ENCODE measurements at places on chromosomes 4 and X.

- DNase-seq: no peak
Measured at GRCh38 chrX:87582453-87582852, 64.9 kb downstream of the KLHL4 start.

DNA sequence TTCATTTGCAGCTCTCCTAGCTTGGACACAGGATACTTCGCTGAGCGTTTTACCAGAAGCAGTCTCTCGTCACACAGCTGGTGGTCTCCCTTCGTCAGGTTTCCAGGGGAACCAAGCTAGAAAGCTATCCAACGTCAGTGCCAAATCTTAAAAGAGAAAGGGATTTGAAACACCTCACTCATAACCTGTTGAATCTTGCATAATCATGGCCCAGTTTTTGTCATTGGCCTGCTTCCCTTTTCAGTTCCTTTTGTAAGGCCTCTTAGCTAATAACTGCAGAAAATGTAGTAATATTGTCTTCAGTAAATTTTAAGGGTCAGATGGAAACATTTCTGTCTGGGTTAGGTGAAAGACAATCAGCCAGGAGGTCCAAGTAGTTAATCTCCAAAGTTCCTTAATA, 22.0 kb downstream of the RAB39B start:
- no peak for DNase-seq

- DNase-seq: no peak
Measured at GRCh38 chr4:151052785-151053184, 37.7 kb upstream of the LRBA start.

DNA sequence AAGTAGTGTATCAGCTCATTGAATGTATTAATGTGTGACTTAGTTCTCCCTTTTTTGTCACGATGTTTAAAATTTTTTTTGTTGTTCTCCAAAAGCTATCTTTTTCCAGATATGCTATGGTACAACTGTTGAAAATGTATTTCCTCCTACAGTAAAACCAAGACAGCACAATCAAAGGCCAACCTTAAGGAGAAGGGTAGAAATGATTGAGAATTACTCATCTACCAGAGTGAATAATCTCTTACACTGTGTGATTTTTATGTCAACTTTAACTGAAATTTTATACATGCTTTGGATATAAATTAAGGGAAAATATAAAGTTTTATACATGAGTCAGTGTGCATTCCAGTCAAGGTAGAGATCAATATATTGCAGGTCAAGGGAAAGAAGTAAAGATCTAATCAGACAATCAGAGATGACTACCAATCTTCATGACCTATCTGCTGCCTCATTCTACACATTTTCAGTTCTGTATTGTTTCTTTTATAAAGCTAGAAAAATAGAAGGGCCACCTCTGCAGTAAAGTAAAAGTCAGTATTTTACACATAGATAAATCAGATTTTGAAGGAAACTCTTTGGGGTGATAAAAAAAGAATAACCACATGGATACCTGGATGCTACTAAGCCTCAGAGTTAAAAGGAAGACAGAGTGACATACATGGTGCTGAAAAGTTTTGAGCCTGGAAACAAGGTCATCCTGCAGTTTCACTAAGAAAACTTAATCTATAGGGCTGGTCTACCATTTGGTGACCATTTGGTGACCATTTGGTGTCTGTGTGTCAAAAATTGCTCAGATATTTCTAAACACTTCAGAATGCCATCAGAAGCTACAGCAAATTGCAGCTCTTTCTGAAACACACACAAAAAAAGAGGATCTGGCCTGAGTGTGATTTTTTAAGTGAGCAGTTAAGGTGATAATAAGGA, 1.6 kb downstream of the FAM13A start:
- no peak for DNase-seq

GRCh38 chr4:186695392-186695791, 28.3 kb downstream of the FAT1 start:
- DNase-seq: no peak

GRCh38 chr4:151323667-151324066, 1.7 kb downstream of the SH3D19 start:
- DNase-seq: no peak

Data from activated CD8-positive, alpha-beta memory T cell treated with anti-CD3 and anti-CD28 coated beads for 1 hour (primary cell).